ENCODE measurements at places on chromosomes 5 and 9. TPM values are rescaled to one million over a fixed set of nuclear protein-coding genes. Genes with fewer than 3 reads are reported as not detected.

PCDHGA7 gene
- total RNA-seq = 3.7 TPM

HK3 gene
- total RNA-seq = not detected

ISOC1 gene
- 32.6 TPM for total RNA-seq

IL3 gene
- not detected for total RNA-seq

LHX2 gene
- 0.19 TPM for total RNA-seq
